CMK (cell line): ENCODE measurements at places on chromosomes 4 and X.

GRCh38 chr4:102694791-102695190 is 66.0 kb downstream of the MANBA start:
- DNase-seq, result no peak

DNA sequence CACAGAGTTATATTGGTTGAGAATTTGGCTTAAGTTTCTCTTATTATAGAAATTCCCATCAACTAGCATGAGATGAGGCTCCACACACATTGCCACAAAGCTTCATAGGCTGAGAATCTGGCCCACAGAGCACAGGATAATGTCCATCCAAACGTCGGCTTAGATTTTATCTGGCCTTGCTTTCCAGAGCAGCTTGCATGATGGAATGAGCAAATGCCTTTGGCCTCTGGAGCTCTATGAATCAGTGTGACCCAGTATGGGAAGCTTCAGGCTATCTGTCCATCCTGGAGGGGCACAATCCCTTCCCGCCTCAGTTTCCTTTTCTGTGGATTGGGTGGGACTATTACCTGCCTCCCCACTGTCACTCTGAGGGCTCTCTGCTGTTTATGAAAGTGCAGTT is 131.5 kb upstream of the NDP start:
- DNase-seq, result no peak

GRCh38 chr4:58406762-58407161 is 1296.6 kb upstream of the IGFBP7 start:
- DNase-seq, result no peak

DNA sequence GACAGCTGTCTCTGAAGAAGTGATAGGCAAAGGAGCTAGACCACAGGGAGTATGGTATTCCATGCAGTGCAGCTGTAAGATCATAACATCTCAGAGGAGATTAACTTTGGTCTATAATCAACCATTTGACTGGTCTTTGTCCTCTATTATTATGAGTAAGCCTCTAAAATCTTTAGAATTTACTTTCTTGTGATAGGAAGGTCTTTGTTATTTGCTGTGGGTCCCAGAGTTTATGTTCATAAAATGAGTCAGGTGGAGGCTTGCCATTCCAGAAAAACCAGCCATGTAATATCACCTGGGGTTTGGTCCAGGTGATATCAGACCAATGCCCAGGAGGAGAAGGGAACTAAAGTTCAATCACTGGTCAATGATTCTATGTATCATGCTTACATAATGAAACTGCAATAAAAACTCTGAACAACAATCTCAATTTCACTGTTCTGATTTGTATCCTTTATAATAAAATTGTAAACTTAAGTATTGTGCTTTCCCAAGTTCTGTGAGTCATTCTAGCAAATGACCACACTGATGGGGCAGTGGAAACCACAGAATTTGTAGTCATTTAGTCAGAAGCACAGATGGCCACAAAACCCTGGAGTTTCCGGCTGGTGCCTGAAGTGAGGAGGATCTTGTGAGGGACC is 239.6 kb upstream of the TRAM1L1 start:
- DNase-seq, result no peak

DNA sequence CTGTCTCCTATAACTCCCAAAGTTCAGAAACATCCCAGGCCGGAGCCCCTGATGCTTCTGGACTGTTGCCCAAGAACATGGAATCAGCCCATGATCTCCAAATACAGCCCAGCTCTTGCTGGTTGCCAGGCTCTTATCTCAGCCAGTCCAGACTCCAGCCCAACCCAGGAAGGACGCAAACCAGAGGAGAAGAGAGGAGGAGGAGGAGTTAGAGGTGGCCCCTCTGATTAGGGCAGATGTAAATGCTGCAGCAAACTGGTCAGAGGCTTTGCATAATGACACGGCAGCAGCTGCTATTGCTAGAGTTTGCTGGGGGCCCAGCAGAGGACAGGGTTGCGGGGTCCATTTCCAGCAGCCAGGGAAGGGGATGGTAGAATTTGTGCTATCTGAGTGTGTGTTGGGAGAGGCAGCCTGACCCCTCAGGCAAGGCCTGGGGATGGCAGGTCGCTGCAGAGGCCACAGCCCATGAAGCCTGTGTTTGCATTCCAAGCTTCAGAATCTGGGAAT is 4.2 kb upstream of the OTUD5 start:
- DNase-seq, result no peak

- no peak for DNase-seq
Measured at GRCh38 chrX:69028006-69028760, 137.1 kb downstream of the PJA1 start.

DNA sequence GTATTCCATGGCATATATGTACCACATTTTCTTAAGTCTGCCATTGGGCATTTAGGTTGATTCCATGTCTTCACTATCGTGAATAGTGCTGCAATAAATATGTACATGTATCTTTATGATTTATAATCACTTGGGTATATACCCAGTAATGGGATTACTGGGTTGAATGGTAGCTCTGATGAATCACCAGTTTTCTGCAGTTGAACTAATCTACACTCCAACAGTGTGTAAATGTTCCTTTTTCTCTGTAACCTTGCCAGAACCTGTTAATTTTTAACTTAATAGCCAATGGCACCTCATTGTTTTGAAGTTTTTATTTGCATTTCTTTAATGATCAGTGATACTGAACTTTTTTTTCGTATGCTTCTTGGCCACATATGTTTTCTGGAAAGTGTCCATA is 152.5 kb downstream of the CCNG2 start:
- DNase-seq, result no peak

DNA sequence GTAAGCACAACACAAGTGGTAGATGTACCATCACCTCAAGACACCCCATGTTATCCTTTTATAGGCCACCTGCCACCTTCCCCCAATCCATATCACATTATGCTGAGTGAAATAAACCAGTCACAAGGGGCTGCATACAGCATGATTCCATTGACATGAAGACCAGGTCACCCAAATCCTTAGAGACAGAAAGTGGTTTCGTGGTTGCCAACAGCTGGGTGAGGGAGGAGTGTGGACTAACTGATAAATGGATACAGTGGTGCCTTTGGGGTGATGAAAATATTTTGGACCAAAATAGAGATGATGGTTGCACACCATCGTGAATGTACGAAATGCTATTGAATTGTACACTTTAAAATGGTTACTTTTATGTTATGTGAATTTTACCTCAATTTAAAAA is 65.7 kb upstream of the DMD start:
- no peak for DNase-seq

DNA sequence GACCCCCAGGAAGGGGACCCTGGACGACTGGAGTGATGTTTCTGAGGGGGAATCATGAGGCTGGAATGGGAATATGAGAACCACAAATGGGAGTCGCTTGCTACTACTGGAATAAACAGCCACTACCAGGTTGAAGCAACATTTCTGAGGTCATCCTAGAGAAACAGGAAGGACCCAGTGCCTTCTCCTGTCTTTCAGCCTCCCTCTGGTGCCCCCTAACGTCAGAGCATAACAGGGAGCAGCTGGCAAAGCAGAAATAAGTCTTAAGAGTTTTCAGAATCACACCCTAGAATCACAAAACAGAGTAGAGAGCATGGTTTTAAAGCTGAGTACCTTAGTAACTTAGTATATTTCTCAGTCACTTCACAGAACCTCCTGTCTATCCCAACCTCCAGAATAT is 347.8 kb upstream of the PITX2 start:
- no peak for DNase-seq

DNA sequence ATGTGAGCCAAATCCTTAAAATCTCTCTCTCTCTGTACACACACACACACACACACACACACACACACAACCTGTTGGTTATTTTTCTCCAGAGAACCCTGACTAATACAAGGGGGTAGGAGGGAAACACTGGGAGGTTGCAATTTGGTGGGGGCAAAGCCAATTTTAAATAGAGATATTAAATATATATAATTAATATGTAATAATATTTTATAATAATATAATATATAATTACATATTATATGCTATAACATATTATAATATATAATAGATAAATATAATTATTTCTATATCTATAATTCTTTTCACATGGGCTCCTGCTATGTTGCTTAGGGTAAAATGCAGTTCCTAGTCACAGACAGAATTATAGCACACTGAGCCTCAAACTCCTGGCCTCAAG is 1354.2 kb downstream of the FSTL5 start:
- no peak for DNase-seq

- no peak for DNase-seq
Measured at GRCh38 chr4:150986085-150986484, 29.0 kb downstream of the LRBA start.

DNA sequence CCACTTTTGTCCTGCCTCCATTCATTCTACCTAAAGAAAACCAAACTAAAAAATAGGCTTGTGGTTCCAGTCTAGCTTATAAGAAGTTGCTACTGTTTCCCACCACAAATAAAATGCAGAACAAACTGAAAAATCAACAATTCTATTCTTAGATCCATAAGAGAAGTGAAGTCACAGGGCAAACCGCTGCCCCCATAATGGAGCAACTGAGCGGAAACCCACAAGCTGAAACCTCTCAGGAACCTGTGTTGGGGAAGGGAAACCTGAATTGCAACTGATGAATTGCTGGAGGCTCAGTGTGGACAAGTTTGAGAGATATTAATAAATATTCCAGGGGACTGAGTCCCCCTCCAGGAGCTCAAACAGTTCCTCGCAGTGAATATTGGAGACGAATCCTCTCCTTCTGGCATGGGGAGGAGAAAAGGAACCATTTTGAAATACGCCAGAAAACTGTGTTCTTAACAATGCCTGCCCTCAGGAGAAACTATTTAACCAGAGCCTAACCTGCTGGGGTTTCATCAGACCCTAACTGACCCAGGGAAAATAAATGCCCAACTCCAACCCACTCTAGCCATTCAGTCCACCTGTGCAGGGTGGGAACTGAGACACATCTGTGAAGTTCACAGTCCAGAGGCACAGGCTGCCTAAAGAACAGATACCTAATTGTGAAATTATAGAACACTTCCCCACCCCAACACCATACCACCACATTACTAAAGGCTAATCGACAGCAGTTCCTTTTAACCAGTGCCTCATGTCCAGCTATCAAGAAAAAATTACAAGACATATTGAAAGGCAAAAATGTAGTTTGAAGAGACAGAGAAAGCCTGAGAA is 22.8 kb upstream of the SH3RF1 start:
- no peak for DNase-seq

GRCh38 chr4:171676555-171677215 is 136.5 kb upstream of the GALNTL6 start:
- peak; percentile 18 for DNase-seq

DNA sequence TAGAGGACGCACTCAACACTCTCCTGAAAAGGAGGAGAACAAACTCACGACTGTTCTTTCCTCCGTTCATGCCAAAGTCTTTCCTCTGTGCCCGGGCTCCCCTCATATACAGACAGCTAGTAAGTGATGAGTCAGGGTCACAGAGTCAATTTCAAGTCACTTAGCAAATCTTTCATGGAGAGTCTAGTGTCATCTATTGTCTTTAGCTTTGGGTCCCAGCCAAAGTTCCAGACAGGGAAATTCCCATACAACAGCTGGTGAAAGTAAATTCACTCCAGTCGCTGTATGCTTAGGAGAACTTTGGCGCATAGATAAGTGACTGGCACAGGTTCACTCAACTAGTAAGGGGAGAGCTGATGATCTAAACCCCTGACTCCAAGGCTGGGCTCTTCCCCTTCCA is 226.5 kb downstream of the MID1 start:
- DNase-seq, result no peak

DNA sequence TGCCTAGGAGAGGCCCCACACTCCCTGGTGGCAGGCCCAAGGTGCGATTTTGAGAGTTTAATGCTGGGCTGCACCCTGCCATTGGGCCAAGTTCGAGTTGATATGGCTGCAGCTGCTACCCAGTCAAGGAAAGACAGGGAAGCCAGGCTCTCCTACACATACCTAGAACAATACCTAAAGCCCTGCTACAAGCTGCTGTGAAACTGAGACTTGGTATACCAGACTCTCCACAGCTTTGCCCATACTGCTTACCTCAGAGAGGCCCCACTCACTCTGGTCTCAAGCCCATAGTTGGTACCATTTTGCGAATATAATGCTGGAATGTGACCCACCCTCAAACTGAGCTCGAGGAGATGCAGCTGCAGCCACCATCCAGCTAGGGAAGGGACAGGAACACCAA is 147.7 kb upstream of the MAGEB2 start:
- no peak for DNase-seq

DNA sequence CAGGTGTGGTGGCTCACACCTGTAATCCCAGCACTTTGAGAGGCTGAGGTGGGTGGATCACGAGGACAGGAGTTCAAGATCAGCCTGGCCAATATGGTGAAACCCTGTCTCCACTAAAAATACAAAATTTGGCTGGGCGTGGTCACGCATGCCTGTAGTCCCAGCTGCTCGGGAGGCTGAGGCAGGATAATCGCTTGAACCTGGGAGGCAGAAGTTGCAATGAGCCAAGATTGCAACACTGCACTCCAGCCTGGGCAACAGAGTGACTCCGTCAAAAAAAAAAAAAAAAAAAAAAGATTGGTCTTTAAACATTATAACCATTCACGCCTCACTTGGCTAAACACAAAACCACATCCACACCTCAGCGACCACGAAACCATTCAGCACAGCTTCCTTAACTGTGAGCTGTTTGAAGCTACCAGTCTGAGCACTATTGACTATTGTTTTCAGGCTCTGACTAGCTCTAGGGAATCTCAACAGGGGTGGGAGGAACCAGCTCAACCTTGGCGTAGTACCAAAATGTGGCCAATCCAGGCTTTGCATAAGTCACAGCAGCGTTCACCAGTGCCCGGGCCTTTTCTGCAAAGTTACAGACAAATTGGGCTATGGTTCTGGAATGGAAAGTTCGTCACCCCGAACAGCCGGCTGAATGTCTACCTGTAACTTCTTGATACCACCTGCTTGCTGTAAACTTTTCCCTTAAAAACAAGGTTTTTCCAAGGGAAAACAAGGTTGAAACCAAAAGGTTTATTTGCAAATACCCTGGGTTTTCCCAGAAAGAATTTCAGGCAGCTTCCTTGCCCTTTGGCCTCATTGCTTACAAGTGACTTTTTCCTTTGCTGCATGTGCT is 73.6 kb upstream of the DHX15 start:
- DNase-seq, result no peak

- DNase-seq, result no peak
Measured at GRCh38 chr4:15690020-15690809, 8.6 kb downstream of the FAM200B start.

- no peak for DNase-seq
Measured at GRCh38 chr4:7129871-7130620, 62.2 kb upstream of the GRPEL1 start.

DNA sequence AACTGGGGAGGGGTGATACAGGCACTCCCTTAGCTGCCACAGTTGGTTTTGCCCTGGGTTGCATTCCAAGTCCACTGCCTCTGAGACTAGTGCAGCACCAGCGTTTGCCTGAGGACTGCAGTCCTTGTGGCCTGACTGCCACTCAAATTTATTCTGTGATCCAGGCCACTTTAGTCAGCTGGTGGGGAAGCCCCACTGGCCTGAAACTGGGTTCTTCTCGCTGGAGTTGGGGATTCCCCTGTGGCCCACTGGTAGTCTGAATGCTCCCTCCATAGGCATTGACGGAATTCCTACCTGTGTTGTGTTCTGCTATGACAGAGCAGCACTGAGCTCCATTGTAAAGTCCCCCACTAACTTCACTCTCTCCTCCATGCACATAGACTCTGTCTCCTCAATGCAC is 63.8 kb downstream of the PTPN13 start:
- DNase-seq, result no peak
